GM23338 (cell line): ENCODE measurements at places on chromosomes 5 and 9. TPM values are rescaled to one million over a fixed set of nuclear protein-coding genes. Genes with fewer than 3 reads are reported as not detected.

Gene LHX3
- polyA plus RNA-seq: 0.08 TPM in 1 of 2 replicates, not detected in the other

Gene ZBED3
- polyA plus RNA-seq: 4.2 and 6.4 TPM in 2 replicates

Gene OR1Q1
- not detected in 2 replicates for polyA plus RNA-seq

Gene CATSPER3
- polyA plus RNA-seq: 0.19 and 0.37 TPM in 2 replicates

Gene EFNA5
- polyA plus RNA-seq: 7.4 and 10.1 TPM in 2 replicates

Gene PHYKPL
- polyA plus RNA-seq: 17.8 and 20.8 TPM in 2 replicates

Gene SPRY4
- 70.6 and 70.9 TPM in 2 replicates for polyA plus RNA-seq

Gene PCDHA10
- polyA plus RNA-seq: 3.9 and 4.1 TPM in 2 replicates

Gene CYLC2
- not detected in 2 replicates for polyA plus RNA-seq

Gene ZNG1F
- polyA plus RNA-seq: 14.0 and 18.3 TPM in 2 replicates

Gene PCDHB15
- 4.9 and 6.1 TPM in 2 replicates for polyA plus RNA-seq

Gene AQP3
- 1.4 and 1.6 TPM in 2 replicates for polyA plus RNA-seq

Gene DRD1
- 0.11 TPM in 1 of 2 replicates, not detected in the other for polyA plus RNA-seq

Gene LCN1
- 0.27 TPM in 1 of 2 replicates, not detected in the other for polyA plus RNA-seq

Gene CCL27
- not detected in 2 replicates for polyA plus RNA-seq

Gene MEIKIN
- polyA plus RNA-seq: not detected in 2 replicates

Gene INSL6
- polyA plus RNA-seq: 0.19 TPM in 1 of 2 replicates, not detected in the other

Gene GARIN3
- not detected in 2 replicates for polyA plus RNA-seq

Gene DDX4
- polyA plus RNA-seq: not detected in 2 replicates

Gene IFNA2
- not detected in 2 replicates for polyA plus RNA-seq

Gene IL33
- polyA plus RNA-seq: not detected in 2 replicates

Gene STK32A
- polyA plus RNA-seq: 1.4 and 2.4 TPM in 2 replicates

Gene CMYA5
- polyA plus RNA-seq: 0.42 and 0.45 TPM in 2 replicates

Gene CARTPT
- polyA plus RNA-seq: not detected in 2 replicates

Gene FOXD4L5
- polyA plus RNA-seq: not detected in 2 replicates

Gene ZFP37
- 1.5 and 2.3 TPM in 2 replicates for polyA plus RNA-seq

Gene RETREG1
- 3.6 and 3.8 TPM in 2 replicates for polyA plus RNA-seq

Gene HBEGF
- 2.2 and 2.3 TPM in 2 replicates for polyA plus RNA-seq

Gene IL7R
- not detected in 2 replicates for polyA plus RNA-seq

Gene ANKDD1B
- 0.28 and 0.40 TPM in 2 replicates for polyA plus RNA-seq

Gene FOXD4L3
- polyA plus RNA-seq: not detected in 2 replicates

Gene FCN2
- polyA plus RNA-seq: not detected in 2 replicates

Gene SELENOP
- 11.3 and 12.3 TPM in 2 replicates for polyA plus RNA-seq

Gene TMEM174
- polyA plus RNA-seq: not detected in 2 replicates
